Effector CD4-positive, alpha-beta T cell (primary cell): ENCODE measurements at places on chromosomes 3 and 15.
A peak's percentile ranks its signal among the peaks of the same experiment; 100 is the strongest.

- no peak for DNase-seq
Observed at GRCh38 chr15:39649757-39650156, 68.9 kb downstream of the THBS1 start.

DNA sequence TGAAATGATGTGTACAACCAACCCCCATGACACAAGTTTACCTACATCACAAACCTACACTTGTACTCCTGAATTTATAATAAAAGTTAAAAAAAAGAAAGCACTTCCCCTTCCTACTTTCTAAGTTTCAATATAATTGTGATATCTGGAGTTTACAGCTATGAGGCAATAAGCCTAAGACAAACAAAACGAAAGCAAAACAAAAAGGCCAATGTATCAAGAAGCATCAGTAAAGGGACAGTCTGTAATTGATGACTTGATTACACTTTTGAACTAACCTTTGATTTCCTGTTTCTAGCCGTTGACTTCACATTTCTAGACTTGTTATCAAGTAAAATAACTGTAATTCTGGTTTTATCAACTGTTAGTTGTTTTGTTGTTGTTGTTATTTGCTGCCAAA is 187.5 kb upstream of the CNTN3 start:
- DNase-seq, result no peak

- peak; percentile 49 for DNase-seq
Observed at GRCh38 chr3:48478626-48479555, 25.1 kb downstream of the SHISA5 start.

DNA sequence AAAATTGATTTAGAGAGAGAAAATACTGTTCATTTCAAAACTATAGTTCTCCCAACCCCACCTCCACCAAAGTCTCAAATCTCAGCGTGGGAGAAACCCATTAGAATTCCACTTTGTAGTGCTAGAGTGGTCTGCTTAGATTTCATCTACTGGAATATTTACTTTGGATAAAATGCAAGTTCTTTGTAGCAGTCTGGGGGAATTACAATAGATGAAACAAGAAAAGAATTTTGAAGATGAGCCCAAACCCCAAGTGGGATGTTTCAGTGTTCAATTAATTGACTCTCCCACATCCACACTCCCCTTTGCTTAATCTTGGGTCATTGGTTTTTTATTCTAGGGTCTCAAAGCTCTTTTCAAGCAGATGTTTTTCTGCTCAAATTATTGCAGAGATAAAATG is 97.8 kb downstream of the RPL22L1 start:
- no peak for DNase-seq

DNA sequence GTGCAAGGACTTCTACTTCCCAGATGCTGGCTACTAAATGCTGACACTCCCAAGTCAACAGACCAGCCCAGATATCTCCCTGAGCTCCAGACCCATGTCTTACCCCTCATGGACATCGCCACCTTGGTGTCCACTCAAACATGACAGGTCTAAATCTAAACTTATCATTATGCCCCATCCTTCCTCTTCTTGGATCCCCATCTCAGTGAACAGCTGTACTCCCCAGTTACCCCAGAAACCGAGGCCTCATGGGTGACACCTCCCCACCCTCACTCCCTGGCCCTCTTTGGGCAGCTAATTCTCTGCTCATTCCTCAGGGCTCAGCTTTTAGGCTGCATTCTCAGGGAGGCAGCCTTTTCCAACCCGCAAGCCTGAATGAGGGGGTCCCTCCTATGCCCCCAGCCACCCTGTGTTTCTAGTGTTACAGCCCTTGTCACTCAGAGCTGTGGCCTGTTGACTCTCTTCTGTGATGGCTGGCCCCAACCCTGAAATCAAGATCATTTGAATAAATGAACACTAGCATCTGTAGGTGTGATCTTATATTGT is 5.4 kb downstream of the EHD4 start:
- no peak for DNase-seq

DNA sequence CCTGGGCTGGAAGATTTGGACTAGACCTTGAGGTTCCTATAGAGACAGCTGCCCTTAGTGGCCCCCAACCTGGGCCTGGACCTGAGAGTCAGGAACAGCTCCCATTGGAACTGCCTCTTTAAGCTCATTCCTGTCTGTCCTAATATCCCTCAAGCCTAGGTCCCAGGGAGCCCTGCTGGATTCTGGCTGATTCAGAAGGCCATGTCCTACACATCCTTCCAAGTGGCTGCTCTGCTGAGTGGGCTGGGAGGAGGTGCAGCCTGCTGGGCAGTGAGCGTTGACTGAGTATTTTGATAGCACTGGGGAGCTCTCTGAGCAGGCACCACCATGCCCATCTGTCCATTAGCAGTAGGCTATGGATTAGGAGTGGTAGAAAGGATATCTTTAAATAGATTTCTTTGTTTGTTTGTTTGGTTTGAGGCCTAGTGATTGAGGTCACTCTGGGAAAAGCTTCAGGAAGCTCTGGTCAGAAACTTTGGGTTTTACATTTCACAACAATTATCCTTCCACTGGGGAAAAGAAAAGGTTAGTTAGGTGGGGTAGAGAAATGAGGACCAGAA is 54.6 kb upstream of the ATOSA start:
- DNase-seq, result no peak

DNA sequence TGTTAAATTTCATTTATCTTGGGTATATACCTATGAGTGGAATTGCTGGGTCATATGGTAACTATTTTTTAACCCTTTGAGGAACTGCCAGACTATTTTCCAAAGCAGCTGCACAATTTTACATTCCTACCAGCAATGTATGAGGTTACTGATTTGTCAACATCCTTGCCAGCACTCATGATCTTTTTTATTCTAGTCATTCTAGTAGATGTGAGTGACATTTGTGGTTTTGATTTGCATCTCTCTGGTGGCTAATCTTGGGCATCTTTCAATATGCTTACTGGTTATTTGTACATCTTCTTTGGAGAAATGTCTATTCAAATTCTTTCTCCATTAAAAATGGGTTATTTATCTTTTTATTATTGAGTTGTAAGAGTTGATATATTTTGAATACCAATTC is 21.3 kb upstream of the LRRC58 start:
- DNase-seq, result no peak

DNA sequence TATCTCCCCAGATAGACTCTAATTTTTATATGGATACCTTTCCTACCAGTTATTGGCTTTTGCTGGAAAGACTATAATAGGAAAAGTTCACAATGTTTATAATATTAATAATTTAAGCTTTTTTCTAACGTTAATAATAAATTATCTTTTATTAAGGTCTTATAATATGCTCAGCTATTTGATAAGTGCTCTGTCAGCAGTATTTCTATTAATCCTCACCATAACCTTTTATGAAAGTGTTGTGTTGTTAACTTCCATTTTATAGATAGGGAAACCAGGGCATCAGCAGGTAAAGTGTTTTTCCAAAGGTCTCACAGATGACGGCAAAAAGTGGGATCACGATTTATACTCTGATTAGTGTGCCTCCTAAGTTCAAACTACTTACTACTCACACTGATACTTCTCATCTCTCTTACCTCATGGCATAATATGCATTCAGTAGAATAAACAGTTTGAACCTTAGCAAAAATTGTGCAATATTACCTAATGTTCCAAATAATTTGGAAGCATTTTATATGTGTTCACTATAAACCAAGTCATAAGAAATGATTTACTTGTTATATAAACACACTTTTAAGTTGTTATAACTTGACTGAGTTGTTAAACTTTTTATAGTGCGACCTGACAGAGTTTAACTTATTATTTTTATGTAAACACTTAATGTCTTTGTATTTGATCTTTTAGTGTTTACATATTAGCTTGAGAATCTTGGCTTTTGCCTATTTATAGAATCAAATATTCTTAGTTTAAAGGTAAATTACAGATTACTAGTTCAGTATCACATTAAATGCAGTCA is 274.9 kb upstream of the DCBLD2 start:
- no peak for DNase-seq

DNA sequence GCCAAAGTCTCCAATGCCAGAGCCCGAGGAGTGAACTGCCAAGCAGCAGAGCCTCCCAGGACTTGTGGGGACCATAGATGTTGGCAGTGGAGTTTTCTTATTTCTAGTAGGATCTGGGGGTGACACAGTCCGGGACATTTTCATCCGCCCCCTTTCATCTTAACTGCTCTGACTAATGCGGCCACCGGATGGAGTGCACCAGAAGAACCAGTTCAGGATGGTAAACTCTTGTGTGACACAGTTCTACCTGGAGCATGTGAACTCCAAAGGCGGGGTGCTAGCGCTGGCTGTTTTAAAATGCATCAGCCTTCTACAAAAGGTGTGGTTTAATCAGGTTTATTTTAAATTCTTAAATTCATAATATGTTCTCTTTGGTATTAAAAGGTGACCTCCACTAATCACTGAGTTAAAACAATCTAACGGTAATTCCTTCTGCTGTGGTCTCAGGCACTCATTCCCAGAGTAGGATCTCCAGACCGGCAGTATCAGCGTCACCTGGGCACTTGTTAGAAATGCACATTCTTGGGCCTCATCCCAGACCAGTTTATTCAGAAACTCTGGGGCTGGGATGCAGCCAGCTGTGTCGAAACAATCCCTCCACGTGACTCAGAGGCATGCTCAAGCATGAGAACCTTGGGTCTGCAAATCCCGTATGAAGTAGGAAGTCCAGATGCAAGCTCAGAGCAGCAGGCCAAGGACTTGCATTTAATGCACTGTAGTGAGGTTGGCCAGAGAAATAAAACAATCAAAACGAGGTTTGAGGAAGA is 105.5 kb downstream of the GABRB3 start:
- DNase-seq, result no peak

- DNase-seq, result no peak
Observed at GRCh38 chr3:151107701-151108100, 22.2 kb downstream of the MED12L start.

DNA sequence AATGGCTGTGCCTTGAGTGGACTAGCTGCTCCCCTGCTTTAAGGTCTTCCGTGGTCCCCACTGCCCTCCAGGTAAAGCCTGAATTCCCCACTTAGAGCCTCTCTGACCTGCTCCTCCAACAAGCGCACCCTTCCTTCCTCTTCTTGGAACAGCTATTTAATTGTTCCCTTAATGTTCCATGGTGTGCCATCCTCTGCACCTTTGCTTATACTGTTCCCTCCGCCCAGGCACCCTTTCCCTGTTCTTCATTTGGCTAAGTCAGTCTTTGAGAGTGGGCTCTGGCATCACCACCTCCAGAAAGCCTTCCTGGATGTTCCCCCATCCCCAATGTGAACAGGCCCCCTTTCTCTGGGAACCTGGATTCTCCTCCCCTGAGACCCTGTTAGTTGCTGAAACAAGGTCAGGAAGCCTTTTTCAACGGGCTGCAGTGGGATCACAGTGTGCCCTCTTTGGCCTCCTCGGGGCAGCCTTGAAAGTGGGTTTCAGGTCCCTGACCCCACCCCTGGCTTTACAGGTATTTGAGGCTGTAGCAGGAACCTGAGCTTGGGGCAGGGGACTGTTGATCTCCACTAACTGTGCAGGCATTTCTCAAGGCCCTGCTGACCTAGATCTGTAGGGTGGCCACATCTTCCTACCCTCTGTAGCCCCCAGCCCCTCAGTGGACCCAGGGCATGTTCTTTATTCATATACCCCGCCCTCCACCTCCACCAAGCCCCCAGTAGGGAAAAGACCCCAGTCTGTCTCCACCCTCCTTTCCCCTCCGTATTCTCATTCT is 5.0 kb downstream of the ISLR start:
- DNase-seq, result no peak

DNA sequence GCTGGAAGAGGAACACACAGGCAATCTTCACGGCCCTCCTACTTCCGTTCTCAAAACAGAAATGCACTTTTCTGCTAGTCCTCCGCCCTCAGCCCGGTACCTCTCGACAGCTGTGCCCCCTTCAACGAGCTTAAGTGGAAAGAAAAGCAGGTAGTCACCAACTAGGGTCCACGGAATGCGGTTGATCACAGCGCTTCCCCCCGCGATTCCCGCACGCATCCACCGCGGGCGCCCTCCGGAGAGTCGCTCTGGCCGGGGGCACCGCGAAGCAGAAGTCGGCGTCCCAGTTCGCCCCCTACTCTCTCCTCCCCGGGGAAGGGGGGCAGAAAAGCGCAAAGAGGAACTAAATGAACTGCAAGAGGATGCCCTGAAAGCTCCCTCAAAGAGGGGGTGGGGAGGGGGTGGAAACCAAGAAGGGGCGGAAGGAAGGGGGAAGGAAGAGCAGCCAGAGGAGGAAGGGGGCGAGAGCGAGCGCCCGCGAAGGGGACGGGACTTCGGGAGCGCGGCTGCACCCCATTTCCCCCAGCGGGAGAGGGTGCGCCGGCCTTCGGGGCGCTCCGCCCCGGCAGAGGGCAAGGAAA is 738 bp downstream of the ACAP2 start:
- peak; percentile 36 for DNase-seq
